T-helper 1 cell treated with Interleukin-12 subunit alpha and Interleukin-12 subunit beta and Interleukin-4 antibody, amounts not matched to agents 30 ng/mL and 1 ng/mL, for 36 hours (primary cell): ENCODE measurements at places on chromosomes 11 and 22. TPM values are rescaled to one million over a fixed set of nuclear protein-coding genes. Genes with fewer than 3 reads are reported as not detected.

Gene APOL4
- 0.56 and 0.73 TPM in 2 replicates for total RNA-seq

Gene C11orf52
- total RNA-seq, result not detected in 2 replicates

Gene MS4A15
- total RNA-seq, result not detected in 2 replicates

Gene RPS13
- total RNA-seq, result 903 and 931 TPM in 2 replicates

Gene CABP2
- total RNA-seq, result not detected in 2 replicates

Gene C11orf24
- total RNA-seq, result 23.9 and 28.3 TPM in 2 replicates

Gene UPK2
- total RNA-seq, result not detected in 2 replicates

Gene MYBPC3
- not detected in 2 replicates for total RNA-seq

Gene OR8A1
- total RNA-seq, result not detected in 2 replicates

Gene OR2AT4
- total RNA-seq, result not detected in 2 replicates

Gene PNPLA3
- 0.22 and 0.29 TPM in 2 replicates for total RNA-seq

Gene ENTHD1
- 0.15 and 0.41 TPM in 2 replicates for total RNA-seq

Gene HBB
- not detected in 2 replicates for total RNA-seq

Gene VSIG2
- total RNA-seq, result not detected in 2 replicates

Gene RGL4
- 33.2 and 34.8 TPM in 2 replicates for total RNA-seq

Gene CD248
- 0.32 TPM in 2 replicates for total RNA-seq

Gene TPST2
- 74.8 and 82.1 TPM in 2 replicates for total RNA-seq

Gene MRGPRX4
- total RNA-seq, result not detected in 2 replicates

Gene CRYBB1
- total RNA-seq, result not detected in 2 replicates

Gene SLC22A12
- not detected in 2 replicates for total RNA-seq

Gene ACTN3
- not detected in 2 replicates for total RNA-seq

Gene CCDC34
- 7.8 and 9.5 TPM in 2 replicates for total RNA-seq

Gene ADSL
- 123 and 124 TPM in 2 replicates for total RNA-seq

Gene EIF3F
- 202 and 220 TPM in 2 replicates for total RNA-seq

Gene NUMA1
- total RNA-seq, result 181 and 183 TPM in 2 replicates

Gene IRAG1
- not detected in 2 replicates for total RNA-seq

Gene SERPIND1
- total RNA-seq, result not detected in 2 replicates

Gene OSM
- total RNA-seq, result 193 and 195 TPM in 2 replicates

Gene CDC45
- 58.2 and 61.0 TPM in 2 replicates for total RNA-seq

Gene BAIAP2L2
- total RNA-seq, result 0.61 and 0.78 TPM in 2 replicates

Gene OR52E8
- total RNA-seq, result not detected in 2 replicates

Gene SLC25A22
- 60.2 and 65.2 TPM in 2 replicates for total RNA-seq

Gene TNNT3
- total RNA-seq, result 6.1 and 6.7 TPM in 2 replicates

Gene MFRP
- not detected in 2 replicates for total RNA-seq

Gene CLCF1
- total RNA-seq, result 0.15 and 0.29 TPM in 2 replicates

Gene OR8D1
- not detected in 2 replicates for total RNA-seq

Gene ACRV1
- not detected in 2 replicates for total RNA-seq

Gene PEX26
- total RNA-seq, result 39.4 and 39.5 TPM in 2 replicates

Gene SEC14L3
- 0.22 TPM in 1 of 2 replicates, not detected in the other for total RNA-seq

Gene CRYBB2
- 0.27 TPM in 1 of 2 replicates, not detected in the other for total RNA-seq

Gene WNT7B
- total RNA-seq, result not detected in 2 replicates

Gene CDC42EP2
- 1.1 and 1.6 TPM in 2 replicates for total RNA-seq

Gene ACR
- total RNA-seq, result not detected in 2 replicates

Gene TENM4
- total RNA-seq, result 0.02 TPM in 1 of 2 replicates, not detected in the other

Gene KRTAP5-9
- 0.24 TPM in 1 of 2 replicates, not detected in the other for total RNA-seq

Gene CCDC157
- 4.6 and 5.4 TPM in 2 replicates for total RNA-seq

Gene NXPE2
- not detected in 2 replicates for total RNA-seq

Gene FIBIN
- not detected in 2 replicates for total RNA-seq

Gene GAL3ST1
- total RNA-seq, result not detected in 2 replicates

Gene MS4A12
- total RNA-seq, result not detected in 2 replicates

Gene NCAM1
- total RNA-seq, result 1.2 and 1.8 TPM in 2 replicates

Gene TIMM8B
- total RNA-seq, result 52.0 and 60.2 TPM in 2 replicates

Gene UBQLN3
- 0.20 TPM in 1 of 2 replicates, not detected in the other for total RNA-seq

Gene TESMIN
- total RNA-seq, result 2.5 and 4.6 TPM in 2 replicates

Gene TMEM45B
- total RNA-seq, result 0.93 and 0.96 TPM in 2 replicates
